Gastroesophageal sphincter (tissue), 4 donors: ENCODE measurements at places on chromosomes 13 and 19. TPM values are rescaled to one million over a fixed set of nuclear protein-coding genes. Genes with fewer than 3 reads are reported as not detected.

GRCh38 chr19:49403404-49404187, 15.5 kb downstream of the KASH5 start:
- no peak for ATAC-seq

DNA sequence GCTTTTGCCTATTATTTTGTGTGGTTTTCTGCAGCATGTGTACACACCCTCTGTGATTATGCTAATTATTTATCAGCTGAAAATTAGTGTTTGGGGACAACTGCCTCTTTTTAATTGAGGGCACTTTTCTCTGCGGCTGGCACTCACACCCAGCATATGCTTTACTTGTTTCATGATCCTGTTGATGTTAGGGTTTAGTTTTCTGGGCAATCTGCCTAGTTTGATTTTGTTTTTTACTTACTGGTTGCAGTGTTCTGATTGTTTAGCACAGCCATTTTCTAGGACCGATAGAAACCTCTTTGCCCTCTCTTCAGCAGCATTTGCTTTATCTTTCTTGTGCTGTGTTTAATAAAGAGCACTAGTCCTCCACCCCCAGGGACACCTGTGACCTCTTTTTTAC, 161.6 kb downstream of the PAN3 start:
- no peak for ATAC-seq

GRCh38 chr13:80821466-80821865, 480.5 kb upstream of the SPRY2 start:
- ATAC-seq = no peak

GRCh38 chr13:80245162-80245733, 95.7 kb downstream of the SPRY2 start:
- ATAC-seq = no peak

- no peak for ATAC-seq
Observed at GRCh38 chr13:96020931-96021330, 32.3 kb downstream of the UGGT2 start.

DNA sequence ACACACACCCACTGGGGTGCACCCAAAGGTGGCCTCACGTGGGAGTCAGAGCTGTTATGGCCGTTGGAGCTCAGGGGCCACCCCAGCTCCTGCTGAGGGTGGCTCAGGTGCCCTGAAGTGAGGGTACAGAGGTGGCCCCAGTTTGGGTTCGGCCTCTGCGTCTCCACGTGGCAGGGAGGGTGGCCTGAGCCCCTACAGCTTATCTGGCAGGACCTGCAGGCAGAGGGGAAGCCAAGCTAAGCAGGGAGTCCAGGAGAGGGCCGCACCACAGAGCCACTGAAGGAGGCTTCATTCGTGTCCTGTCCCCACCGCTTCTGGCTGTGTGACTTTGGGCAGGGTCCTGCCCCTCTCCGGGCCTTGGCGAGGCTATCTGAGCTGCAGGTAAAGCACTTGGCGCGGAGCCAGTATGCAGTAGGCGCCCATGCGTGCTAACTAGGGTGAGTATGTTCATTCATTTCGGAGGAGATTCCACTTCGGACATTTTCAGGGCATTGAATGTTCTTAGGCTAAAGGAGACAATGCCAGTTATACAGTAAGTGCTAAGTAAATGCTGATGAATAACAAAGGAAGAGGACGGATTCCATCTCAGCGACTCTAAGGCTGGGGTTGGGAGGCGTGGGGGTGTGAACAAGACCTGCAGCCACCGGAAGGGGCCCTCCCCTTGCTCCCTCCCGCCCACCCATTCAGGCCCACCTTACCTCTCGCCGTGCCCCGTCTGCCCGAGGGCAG, 4.9 kb downstream of the REX1BD start:
- ATAC-seq = no peak

- ATAC-seq = peak; percentile 79
Observed at GRCh38 chr19:49889687-49890348, 6.9 kb downstream of the IL4I1 start.

DNA sequence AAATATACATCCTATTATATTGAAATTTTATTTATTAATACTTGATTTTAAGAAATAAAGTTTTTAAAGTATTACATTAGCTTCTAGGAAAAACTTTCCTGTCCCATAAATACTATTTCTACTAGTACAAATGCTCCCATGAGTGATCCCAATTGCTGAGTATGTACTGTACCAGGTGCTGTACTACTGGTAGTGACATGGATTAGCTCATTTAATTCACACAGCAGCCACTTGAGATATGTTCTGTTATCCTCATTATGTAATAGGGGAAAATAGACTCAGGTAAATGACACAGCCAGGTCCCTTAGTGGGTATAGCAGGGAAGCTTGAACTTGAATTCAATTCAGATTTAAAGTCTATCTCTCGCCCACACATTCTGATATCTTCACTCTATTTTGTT, 363.1 kb downstream of the FGF14 start:
- no peak for ATAC-seq

DNA sequence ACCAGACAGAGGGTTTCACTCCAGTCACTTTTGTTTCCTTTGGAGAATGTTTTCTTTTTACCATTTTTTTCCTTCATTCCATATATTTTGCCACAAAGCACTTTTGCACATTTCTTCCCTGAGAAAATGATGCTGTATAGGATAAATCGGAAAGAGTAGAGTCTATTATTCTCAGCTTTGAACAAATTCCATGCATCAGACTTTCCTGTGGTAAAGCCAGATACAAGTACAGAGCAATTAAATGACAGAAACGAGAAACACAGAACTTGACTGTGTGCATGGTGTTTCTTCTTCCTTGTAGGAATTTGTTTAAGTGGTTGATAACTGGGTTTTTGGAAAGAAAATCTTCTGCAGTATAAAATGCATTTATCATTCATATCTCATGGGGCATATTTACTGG, 107.4 kb upstream of the CSNK1A1L start:
- ATAC-seq = no peak

GRCh38 chr19:14061751-14062557, at the start of gene PALM3:
PALM3 (minus strand) TSS chr19:14062076; CDS start chr19:14061980, 96 bp downstream.
- no peak for ATAC-seq

GRCh38 chr19:8081569-8082550, 29.3 kb downstream of the CCL25 start:
- no peak for ATAC-seq

DNA sequence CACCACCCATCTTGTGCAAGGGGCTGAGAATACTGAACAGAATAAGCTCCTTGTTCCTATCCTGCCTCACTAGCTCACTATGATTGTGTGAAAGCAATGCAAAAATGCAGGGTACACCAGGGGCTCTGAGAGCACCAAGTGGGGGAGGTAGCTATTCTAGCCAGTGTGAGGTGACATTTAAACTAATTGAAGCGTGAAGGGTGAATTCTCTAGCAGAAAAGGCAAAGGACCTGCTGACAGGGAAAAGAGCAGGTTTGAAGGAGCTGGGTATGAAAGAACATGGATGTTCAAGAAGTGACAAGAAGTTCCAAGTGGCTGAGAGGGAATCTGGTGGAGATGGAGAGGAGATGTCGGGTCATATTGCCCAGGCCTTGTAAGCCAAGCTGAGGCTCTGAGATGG, 64.2 kb downstream of the SIAH3 start:
- ATAC-seq = no peak

GRCh38 chr19:34351382-34351826, 13.6 kb upstream of the GPI start:
- ATAC-seq = no peak

The KLK3 gene
- not detected for total RNA-seq

The DMPK gene
- total RNA-seq = 408 TPM

The CEBPG gene
- total RNA-seq = 26.2 TPM
